Hepatocyte (in vitro differentiated cells): ENCODE measurements at places on chromosomes 5 and 9. TPM values are rescaled to one million over a fixed set of nuclear protein-coding genes. Genes with fewer than 3 reads are reported as not detected.
A peak's percentile ranks its signal among the peaks of the same experiment; 100 is the strongest.

GRCh38 chr5:1010641-1011046 is 2.0 kb downstream of the NKD2 start:
- DNase-seq: no peak

- DNase-seq: no peak
These were observed 9.1 kb upstream of the ADAMTS2 start for GRCh38 chr5:179354305-179354882.

- no peak for DNase-seq
These were observed 12.1 kb downstream of the ZBTB34 start for GRCh38 chr9:126872516-126872915.

GRCh38 chr9:98240475-98240874 is 15.0 kb downstream of the TBC1D2 start:
- no peak for DNase-seq

DNA sequence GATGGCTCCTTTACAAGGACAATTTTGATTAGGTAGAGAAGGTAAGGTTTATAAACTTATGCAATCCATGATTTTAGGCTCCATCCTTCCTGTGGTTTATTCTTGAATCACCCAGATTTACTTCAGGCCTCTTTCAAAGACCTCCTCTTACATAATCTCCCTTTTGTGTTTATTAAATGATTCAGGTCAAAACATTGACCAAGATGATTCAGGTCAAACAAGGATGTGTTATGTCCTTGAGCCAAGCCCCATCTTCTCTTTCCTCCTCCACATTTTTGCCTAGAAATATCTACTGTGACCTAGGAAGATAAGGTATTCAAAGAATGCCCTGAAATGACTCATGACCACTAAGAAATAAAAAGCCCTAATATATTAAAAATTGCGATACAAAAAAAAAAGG is 31.8 kb upstream of the TLR4 start:
- DNase-seq: no peak

- no peak for DNase-seq
These were observed 73.0 kb downstream of the GADD45G start for GRCh38 chr9:89677702-89678395.

DNA sequence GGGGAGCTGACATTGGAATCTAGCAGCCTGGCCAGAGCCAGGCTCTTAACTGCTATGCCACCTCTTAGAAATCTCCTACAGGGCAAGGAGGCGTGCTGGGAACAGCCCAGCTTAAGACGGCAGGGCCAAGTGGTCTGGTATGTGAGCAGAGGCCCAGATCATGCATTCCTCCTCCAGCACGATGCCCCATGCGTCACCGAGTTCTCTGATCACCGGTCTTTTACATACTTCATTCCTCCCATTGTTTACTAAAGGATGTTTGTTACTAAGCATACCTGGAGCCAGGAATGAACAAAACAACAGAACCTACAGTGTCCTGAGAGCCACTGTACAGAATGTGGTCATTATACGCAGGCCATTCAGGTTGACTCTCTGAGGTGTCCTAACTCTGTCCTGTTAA is 73.8 kb downstream of the TRIO start:
- DNase-seq: no peak

DNA sequence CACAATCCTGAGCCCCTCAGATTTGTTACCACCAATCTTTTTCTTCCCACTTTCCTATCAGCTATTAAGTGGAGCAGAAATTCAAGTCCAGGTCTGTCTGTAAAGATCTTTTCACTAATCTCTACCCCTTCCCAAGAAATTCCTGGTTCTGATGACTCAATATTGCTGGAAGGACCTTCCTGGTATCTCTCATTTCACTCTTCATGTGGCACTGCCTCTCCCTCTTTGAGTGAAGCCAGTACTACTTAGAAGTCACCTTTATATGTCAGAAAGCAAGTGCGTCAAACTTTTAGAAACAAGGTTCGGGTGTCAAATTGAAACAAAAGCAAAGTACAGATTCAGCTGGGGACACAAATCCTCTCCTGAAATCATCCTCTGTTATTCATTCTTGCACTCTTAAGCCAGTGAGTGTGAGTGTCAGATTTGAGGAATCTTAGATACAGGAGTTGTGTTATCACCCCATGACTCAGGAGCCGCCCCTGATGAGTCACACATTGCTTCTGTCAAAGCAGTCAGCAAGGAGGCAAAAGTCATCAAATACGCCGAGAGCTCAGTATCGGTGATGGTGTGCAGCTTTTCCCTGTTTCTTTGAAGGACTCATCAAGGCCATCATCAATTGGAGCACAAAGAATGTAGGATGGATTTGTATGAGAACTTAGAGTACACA is 313.0 kb downstream of the CETN3 start:
- DNase-seq: peak; percentile 85

Gene AMBP
- 664 and 833 TPM in 2 replicates for polyA plus RNA-seq

Gene ARID3C
- polyA plus RNA-seq: 0.21 TPM in 1 of 2 replicates, not detected in the other

Gene OGN
- polyA plus RNA-seq: 12.6 and 16.7 TPM in 2 replicates
